ENCODE measurements at places on chromosomes 5 and 9.

GRCh38 chr5:73693573-73694061 is 67.6 kb downstream of the ARHGEF28 start:
- peak; percentile 7 for DNase-seq

DNA sequence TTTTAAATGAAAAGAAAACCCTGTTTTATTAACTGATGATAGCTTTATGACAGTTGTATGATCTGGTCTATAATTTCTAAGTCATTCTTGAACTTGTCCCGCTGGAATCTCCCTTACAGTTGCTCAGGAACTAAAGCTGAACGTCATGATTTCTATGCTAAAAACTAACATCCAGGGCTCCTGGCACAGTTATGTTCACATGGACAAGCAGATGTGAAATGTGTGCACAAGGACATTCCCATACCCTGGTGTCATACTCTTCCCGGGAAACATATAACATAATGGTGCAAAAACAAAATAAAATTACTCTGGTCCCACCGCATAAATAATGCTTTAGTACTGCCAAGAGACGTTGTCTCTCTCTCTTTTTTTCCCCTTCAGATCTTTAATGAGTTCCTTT is 134.9 kb downstream of the PRDM6 start:
- no peak for DNase-seq

DNA sequence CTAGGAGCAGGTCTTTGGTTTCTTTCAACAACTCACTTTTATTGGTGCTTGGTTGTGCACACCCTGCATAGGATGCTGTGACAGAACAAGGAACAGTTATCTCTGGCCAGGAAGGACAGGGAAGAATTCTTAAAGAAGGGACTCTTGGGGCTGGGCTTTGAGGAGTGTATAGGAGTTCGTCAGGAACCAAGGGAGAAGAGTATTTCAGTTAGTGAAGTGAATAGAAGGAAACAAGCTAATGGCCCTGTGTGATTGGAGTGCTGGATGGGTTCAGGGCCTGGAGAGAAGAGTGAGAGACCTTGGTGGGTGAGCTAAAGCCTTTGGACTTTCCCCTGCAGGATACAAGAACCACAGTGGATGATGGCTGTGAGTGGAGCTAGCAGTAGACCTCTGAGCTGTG is 32.2 kb downstream of the DAB2IP start:
- DNase-seq: no peak

DNA sequence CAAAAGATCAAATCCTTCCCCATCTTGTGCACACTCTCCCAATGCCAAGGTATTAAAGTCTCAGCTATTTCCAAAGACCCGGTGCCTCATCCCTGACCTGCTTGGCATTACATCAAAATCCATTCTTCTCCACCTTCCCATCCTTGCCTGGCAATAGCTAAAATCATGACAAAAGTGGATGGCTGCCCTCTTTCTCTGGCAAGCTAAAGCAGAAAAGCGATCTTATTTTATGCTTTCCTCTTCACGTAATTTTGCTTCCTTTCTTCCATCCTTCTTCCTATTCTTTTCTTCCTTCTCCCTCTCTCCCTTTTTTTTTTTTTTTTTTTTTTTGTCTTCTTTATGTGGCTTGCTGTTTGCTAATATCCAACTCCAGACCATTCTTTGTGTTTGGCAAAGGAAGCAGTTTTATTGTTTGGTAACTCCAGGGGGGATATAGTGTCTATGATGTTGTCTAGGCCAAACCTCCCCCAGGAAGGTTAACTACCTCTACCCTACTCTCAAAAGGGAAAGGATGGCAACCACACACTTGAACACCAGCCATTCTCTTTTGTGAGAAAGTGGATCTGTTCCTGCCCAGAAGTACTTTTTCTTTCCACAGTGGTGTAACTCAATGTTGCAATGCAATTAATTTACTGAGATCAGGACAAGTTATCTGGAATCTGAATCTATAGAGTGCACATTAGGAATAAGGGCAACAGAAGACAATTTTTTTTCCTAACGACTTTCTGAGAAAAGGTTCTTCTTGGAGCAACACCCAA is 120.9 kb upstream of the TMEM161B start:
- no peak for DNase-seq

DNA sequence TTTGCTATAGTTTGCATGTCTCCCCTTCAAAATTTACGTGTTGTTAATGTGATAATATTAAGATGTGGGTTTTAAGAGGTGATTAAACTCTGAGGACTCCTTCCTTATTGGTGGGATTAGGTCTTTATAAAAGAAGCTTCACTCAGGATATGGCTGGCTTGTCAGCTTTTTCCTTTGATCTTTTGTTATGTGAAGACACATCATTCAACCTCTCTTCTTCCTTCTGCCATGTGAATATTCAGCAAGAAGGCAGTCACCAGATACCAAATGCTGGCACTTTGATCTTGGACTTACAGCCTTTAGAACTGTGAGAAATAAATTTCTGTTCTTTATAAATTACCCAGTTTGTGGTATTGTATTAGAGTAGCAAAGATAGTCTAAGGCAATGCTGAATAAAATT is 855.9 kb upstream of the CDH10 start:
- DNase-seq: no peak

GRCh38 chr5:26737348-26738265 is 300.8 kb downstream of the CDH9 start:
- DNase-seq: no peak

- no peak for DNase-seq
These were observed 2001.6 kb upstream of the CDH9 start for GRCh38 chr5:29039994-29040393.

- DNase-seq: no peak
These were observed 25.1 kb downstream of the CEMIP2 start for GRCh38 chr9:71743217-71743705.

DNA sequence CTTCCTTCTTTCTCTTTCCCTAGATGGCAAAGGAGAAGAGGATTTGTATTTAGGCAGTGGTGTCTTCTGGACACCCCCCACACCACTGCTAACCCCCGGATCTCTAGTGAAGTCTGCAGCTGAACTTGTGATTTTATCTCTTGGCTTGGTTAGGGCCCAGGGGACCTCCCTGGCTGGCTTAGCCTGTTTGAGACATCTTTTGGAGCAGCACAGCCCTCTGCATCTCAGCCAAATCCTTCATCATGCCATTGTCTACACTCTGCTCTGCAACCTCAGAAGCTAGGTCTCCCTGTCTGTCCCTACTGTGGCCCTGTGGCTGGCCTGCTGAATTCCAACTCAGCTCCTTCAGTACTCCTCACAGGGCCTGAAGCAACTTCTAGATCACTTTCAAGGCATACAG is 81.7 kb downstream of the MUSK start:
- no peak for DNase-seq

DNA sequence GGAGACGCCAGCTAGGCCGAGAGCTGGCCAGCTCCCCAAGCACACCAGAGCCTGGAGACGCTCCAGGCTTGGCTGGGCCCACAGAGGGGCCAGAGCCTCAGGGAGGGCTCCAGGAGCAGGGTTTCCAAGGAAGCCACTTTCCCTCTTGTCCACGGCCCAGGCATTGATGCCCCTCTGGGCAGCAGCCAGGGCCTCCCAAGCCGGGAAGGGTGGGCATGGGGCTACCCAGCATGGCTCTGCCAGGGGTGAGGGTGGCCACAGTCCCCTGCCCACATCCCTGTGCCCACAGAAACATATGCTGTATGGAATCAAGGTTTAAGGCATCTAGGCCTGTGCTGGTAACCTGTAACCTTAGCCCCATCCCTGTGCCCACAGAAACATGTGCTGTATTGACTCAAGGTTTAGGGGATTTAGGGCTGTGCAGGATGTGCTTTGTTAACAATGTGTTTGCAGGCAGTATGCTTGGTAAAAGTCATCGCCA is 1.5 kb upstream of the DPP7 start:
- DNase-seq: no peak

GRCh38 chr5:135063056-135063445 is 29.0 kb upstream of the PITX1 start:
- DNase-seq: no peak

DNA sequence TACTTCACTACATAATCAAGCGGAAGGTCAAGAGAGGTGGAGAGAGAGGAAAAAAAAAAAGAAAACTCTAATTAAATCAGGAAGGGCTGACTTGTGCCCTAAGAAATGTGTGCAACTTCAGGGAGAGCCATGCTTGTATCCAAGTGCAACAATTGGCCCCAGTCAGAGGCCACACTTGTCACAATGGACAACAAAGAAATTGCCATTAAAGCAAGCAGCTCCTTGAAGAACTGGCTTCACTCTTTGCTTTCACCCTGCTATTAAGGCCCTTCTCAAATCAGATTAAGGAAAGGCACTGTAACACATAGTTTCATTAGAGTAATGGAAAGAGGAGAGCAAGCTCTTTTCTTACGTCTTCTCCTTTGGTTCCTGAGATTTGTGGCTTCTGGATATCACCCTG is 480.9 kb upstream of the WWC1 start:
- DNase-seq: no peak

DNA sequence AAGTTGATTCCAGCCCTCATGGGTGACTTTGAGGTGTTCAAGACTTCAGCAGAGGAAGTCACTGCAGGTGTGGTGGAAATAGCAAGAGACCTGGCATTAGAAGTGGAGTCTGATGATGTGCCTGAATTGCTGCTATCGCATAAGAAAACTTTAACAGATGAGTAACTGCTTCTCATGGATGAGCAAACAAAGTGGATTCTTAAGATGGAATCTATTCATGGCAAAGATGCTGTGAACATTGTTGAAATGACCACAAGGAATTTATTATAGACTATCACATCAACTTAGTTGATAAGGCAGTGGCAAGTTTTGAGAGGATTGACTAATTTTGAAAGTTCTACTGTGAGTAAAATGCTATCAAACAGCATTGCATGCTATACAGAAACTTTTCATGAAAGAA is 17.1 kb upstream of the POU4F3 start:
- DNase-seq: no peak

- no peak for DNase-seq
These were observed 12.2 kb upstream of the TAF1L start for GRCh38 chr9:32647671-32648070.

DNA sequence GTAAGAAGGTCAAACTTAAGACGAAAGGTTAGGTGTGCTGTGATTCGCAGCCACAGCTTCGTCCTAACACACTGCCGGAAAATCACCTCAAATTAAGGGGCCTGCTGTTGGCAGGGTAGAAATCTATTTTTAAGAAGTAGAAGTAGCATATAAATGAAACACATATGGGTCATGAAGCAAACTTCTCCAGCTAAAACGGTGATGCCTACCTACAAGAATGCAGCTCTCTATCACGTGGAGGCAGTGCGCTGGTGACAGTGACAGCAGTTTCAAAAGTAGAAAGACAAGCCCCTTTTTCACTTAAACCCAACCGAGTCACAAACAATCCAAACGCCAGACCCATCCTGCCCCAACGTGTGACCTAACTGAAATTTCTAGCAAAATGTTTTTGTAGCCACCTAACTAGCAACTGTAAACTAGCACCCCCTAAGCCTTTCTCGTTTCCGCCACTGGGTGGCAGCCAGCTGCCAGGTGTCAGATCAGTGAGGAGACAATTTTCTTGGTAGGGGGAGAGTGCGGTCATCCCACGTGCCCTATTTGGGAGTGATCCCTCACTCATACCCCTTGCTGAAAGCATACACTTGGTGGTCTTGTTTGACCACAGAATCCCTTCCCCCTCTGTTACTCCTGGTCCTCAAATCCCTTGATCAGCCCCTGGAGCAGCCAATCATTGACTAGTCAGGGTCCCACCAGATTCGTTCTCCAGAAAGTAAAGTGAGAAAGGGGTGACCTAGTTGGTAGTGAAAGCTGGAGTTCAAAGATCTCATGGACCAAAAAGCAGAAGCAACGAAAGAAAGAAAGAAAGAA is 71.8 kb upstream of the MAMDC2 start:
- DNase-seq: peak; percentile 61

- no peak for DNase-seq
These were observed 81.0 kb downstream of the ESM1 start for GRCh38 chr5:54904425-54904824.

DNA sequence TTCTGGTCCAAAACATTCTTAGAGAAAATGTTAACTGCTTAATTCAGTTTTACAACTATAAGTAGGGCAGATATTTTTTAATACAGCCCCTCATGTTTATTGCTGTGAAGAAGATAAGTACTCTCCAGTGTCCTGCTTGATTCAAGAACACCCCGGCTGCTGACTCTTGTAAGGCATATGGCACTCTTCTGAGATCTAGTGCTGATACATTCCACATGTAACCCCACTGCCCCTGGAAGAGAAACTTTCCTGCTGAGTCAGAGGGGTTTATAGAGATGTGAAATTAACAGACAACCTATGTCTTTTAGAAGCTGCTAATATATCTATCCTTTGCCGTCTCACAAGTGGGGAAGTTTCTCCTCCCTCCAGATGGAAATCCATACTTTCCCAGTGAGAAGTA is 1.0 kb upstream of the MINAR2 start:
- DNase-seq: no peak

- DNase-seq: no peak
These were observed 24.7 kb upstream of the TIFAB start for GRCh38 chr5:135476615-135477581.

DNA sequence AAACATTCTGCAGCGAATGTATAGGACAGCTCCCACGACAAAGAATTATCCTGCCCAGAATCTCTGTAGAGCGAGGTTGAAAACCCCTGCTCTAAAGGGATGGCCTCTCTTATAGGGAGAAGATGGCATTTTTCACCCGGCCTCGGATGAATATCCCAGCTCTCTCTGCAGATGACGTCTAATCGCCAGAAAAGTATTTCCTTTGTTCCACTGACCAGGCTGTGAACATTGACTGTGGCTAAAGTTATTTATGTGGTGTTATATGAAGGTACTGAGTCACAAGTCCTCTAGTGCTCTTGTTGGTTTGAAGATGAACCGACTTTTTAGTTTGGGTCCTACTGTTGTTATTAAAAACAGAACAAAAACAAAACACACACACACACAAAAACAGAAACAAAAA is 17.4 kb upstream of the RARS1 start:
- DNase-seq: no peak

DNA sequence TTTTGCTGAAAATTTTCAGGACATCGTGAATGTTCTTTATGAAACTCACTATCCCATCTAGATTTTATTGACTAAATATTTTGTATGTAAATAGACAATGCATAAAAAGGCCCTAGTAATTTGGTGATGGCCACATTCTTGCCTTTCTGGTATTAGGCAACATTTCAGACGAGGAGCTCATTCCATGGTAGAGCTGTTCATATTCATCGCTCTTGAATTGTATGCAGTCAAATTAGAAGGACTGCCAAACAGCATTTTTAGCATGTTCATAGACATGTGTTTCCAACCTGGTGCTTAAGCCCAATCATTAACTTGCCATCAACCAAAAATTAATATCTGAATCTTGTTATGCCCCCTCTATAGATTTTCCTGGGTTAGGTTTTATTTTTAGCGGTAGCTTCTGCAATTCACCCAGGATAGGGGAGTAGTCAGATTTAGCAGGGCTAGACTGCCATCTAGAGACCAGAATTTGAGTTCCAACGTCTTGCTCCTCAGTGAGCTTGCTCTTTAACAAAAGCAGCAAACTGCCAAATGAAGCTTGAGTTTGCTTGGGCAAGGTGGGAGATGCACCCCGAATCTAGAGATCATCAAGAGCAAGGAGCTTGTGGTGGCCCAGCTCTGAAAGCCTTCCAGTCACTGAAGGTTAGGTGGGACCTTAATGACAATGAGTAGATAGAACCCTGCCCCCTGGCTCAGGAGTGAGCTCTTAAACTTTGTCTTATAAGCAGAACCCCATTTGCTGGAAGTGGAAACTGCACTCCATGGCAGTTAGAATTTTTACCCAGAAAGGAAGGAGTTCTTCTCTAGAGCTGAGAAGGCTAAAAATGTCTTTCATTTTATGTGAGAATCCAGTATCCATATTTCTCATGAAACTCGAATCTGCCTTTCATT is 456.2 kb downstream of the RASEF start:
- peak; percentile 7 for DNase-seq

- DNase-seq: no peak
These were observed 34.6 kb upstream of the CCL21 start for GRCh38 chr9:34744295-34745221.

- DNase-seq: no peak
These were observed 42.0 kb upstream of the UNC5A start for GRCh38 chr5:176768174-176768970.
